Renal cortex interstitium (tissue), 15 donors: ENCODE measurements at places on chromosomes 4 and X. TPM values are rescaled to one million over a fixed set of nuclear protein-coding genes. Genes with fewer than 3 reads are reported as not detected.

Gene HS6ST2
- 24.0 TPM for polyA plus RNA-seq

Gene ITM2A
- polyA plus RNA-seq: 85.7 TPM

Gene MAGEA12
- polyA plus RNA-seq: not detected

Gene RAB41
- polyA plus RNA-seq: 1.2 TPM

Gene GPRASP3
- polyA plus RNA-seq: 18.9 TPM

Gene NOCT
- polyA plus RNA-seq: 6.7 TPM

Gene FGG
- not detected for polyA plus RNA-seq

Gene ARMCX4
- polyA plus RNA-seq: 30.7 TPM

Gene PF4V1
- polyA plus RNA-seq: not detected

Gene AFF1
- 43.7 TPM for polyA plus RNA-seq

Gene AR
- polyA plus RNA-seq: 2.3 TPM

Gene NRK
- 14.4 TPM for polyA plus RNA-seq

Gene CSAG1
- polyA plus RNA-seq: not detected

Gene PRDM8
- 2.6 TPM for polyA plus RNA-seq

Gene HTR2C
- 0.81 TPM for polyA plus RNA-seq

Gene SYP
- 2.8 TPM for polyA plus RNA-seq

Gene DRP2
- polyA plus RNA-seq: 1.6 TPM

- DNase-seq: no peak
Observed at GRCh38 chrX:31136144-31136611, 64.3 kb upstream of the FTHL17 start.

GRCh38 chr4:145234091-145234706, 53.8 kb upstream of the OTUD4 start:
- DNase-seq: peak; percentile 77

- no peak for DNase-seq
Observed at GRCh38 chr4:1693131-1693896, 9.2 kb upstream of the FAM53A start.

DNA sequence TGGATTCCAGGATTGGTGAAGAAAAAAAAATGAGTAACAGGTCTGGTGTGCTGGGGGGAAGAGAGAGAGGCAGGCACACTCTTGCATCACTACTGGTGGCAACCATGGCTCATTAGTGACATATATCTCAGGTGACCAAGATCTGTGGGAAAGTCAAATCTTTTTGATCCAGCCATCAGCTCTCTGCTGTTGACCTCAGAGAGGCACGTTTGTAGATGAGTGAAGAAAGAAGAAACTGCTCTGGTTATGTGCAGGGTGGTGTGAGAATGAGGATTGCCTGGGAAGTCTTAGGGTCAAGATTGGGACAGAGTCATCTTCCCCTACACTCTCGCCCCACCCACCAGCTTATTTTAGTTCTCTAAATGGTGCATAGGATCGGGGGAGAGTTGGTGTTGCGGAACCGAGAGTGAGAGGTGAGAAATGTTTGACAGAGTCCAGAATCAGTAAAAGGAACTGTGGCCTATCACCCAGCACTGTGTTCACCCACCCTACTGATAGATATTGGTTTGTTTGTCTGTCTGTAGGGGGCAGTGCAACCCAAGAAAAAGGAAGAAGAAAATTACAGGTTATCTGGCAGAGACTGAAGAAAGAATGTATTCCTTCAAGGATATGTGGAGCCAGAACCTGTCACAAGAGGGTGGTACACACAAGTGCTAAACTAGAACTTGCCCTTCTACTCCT, 21.9 kb downstream of the ARMCX6 start:
- DNase-seq: peak; percentile 57

DNA sequence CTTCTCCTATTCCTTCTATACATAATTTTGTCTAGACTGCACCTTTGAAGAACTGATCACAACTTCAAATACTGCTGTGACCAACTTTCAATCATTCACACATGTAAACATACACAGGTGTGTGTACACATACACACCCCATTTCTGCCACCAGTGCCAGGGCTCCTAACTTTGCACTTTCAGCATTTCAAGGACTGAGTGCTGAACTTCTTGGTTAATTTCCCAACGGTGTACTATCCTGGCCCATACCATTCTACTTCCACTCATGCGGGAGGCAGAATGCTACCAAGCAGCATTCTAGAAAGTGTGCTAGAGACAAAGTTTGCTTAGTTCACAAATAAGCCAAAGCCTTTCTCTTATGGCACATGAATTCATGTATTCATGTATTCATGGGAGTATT, 51.2 kb downstream of the RPGR start:
- no peak for DNase-seq

- DNase-seq: no peak
Observed at GRCh38 chr4:110367156-110367555, 108.8 kb upstream of the ENPEP start.

GRCh38 chr4:76634220-76634619, 199.2 kb downstream of the SHROOM3 start:
- DNase-seq: no peak

DNA sequence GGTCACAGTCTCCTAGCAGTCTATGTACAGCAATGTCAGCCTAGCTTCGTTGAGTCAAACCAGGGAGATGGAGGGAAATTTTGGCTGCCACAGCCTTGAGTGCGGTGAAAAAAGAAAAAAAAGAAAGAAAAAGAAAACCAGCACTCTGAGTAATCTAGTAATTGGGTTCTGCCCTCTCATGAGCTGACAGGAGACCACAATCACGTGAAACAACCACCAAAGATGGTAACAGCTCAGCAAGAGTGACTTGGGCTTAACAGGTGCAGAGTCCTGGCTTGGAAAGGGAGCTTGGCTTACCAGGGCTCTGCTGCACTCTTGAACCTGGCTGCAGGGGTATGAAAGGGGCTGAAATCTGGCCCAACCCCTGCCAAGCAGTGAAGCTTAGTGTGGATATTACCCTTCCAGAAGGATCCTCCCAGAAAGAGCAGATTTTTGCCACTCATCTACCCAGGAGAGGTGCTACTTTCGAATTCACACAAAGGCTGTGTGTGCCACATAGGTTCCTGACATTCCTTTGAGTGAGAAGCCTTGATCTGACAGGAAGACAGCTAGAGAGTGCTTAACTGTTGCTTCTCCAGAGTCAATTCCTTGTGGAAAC, 350.3 kb downstream of the PTTG2 start:
- DNase-seq: no peak

DNA sequence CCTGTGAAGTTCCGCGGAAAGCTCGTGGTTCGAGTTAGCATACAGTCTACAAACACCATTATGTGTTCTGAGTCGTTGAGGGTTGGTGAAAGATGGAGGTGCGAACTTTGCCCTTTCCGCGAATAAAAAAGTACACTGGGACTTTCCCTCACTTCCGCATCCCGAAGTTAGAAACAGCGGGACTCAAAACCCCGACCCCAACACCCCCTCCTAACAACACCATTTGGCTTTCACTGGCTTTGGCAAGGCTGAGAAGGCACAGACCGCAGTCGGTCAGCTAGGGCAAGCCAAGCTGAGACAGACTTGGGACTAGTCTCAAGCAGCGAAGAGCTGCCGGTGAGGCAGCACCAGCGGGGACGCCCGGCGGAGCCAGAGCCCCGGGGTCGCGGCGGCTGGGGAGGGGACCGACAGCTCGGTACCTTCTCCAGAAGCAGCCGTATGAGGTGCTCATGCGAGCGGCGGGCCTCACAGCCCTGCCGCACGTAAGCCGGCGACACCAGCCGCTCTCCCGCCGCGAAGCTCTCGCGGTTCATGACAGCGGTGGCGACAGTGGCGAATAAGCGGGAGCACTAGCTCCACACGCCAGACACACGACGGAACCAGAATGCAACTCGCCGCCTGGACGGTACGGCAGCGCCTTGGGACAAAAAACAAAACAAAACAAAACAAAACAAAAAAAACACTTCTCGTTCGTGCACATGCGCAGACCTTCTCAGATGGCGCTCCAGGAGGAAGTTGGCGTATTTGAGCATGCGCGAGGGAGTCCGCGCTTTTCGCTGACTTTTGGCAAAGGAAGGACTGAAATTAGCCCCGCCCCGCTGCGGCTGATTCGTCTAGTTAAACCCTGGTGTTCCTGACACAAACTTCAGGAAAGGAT, at the start of gene SEPSECS:
Gene SEPSECS, minus strand, starts transcription at position 613 of the 877 bp plus-strand sequence. Its CDS starts 80 bp downstream, at position 533.
- peak; percentile 97 for DNase-seq

GRCh38 chr4:39446842-39447573, 11.7 kb downstream of the RPL9 start:
- peak; percentile 64 for DNase-seq

DNA sequence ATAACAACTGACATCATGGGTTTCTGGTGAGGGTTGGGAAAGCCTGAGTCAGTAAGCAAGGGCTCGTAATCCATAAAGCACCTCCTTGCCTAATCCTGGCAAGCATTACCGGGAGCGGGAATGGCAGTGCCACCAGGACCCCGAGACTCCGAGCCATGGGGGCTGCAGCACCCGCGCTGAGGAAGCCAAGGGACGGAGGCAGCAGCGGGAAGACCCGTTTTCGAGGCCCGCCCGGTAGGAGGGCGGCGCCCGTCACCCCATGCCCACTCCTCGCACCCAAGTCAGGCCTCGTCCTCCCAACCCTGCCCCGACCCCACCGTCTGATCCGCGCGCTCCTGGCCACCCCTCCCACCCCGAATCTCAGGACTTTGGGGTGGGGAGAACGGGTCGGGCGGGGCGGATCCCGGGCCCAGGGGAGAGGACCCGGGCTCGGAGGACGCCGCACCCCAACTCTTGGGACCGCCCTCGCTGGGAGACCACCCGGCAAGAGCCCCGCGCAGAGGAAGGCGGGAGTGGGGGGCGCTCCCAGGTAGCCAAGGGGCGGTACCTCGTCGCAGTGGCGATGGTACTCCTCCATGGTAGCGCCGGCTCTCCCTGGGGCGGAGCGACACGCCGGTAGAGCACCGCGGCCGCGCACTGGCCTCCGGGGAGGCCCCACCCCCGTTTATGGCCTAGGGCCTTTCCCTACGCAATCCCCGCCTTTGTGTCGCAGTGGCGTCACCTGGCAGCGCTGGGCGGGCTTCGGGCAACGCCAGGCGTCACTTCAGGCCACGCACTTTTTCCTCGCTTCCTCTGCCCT, at the start of gene DYNLT3:
Gene DYNLT3, minus strand, starts transcription at position 638 of the 799 bp plus-strand sequence. Its CDS starts 61 bp downstream, at position 577.
- DNase-seq: peak; percentile 70

DNA sequence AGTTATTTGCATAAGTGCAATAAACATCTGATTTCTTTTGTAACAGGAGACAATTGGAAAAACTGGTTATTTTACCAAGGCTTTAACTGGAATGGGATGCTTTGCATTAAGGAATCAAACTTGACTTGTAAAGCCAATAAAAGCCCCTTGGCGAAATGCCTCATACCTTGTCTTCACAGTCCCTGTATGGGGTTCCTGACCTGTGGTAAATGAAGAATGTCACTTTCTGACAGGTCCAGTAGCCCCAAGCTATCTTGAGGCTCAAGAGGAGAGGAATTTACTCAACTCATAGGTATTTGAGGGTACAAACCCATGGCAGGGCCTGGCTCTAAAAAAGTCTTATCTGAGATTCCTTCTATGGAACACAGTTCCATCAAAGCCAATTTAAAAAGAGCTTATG, 78.0 kb downstream of the ACOX3 start:
- DNase-seq: no peak

DNA sequence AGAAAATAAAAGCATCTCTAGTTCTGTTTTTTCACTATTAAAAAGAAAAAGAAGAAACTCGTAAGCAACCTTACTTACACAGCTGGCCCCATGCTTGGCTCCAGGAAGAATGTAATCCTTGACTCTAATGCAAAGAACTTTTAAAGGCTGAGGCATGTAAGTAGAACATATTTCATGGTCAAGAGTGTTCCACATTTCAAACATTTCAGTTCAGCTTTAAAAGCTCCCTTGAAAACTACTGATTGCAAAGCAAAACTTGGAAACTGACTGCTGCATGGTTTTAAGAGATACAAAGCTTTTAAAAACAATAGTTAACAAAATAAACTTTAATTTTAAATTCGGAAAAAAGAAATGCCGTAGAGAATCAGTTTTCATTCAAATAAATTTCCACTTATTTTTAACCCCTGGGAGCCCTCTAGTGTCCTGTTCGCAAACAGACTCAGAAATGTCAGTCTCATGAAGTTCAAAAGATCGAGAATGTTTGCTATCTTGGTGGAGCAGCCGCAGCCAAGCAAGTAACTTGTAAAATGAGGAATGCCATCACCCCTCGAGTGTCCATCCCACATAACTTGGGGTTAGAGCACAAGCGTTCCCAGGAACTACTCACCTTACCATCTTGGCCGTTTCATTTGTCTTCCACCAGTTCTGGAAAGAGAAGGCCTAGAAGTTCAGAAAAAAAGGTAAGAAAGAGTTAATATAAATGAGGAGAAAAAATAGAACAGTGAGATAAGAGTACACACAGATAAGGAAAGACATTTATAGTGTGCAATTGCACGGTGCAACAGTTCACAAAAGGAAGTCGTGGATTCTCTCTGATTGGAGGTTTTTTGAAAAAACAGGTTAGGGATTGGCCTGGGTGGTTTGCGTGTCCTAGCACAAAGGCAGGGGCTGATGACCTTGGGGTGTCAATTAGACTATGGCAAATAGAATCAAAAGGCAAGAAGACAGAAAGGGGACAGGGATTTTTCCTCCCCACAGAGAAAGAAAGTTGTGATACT, at the start of gene GASK1B:
Gene GASK1B, minus strand, starts transcription at position 765 of the 998 bp plus-strand sequence. CDS start 1,650 bp downstream, outside the sequence.
- no peak for DNase-seq

- no peak for DNase-seq
Observed at GRCh38 chr4:153333874-153334273, 10.6 kb upstream of the MND1 start.

DNA sequence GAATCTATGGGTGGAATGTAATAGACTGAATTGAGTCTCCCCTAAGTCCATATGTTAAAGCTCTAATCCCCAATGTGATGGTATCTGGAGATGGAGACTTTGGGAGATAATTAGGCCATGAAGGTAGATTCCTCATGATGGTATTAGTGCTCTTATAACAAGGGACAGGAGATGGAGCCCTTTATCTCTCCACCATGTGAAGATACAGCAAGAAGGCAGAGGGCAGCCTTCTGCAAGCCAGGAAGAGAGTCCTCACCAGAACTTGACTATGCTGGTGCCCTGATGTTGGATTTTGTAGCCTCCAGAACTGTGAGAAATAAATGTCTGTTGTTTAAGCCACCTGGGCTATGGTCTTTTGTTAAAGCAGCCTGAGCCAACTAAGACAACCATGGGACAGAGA, 76.4 kb upstream of the F8A3 start:
- no peak for DNase-seq

- no peak for DNase-seq
Observed at GRCh38 chr4:138611721-138612120, 369.6 kb upstream of the SLC7A11 start.

DNA sequence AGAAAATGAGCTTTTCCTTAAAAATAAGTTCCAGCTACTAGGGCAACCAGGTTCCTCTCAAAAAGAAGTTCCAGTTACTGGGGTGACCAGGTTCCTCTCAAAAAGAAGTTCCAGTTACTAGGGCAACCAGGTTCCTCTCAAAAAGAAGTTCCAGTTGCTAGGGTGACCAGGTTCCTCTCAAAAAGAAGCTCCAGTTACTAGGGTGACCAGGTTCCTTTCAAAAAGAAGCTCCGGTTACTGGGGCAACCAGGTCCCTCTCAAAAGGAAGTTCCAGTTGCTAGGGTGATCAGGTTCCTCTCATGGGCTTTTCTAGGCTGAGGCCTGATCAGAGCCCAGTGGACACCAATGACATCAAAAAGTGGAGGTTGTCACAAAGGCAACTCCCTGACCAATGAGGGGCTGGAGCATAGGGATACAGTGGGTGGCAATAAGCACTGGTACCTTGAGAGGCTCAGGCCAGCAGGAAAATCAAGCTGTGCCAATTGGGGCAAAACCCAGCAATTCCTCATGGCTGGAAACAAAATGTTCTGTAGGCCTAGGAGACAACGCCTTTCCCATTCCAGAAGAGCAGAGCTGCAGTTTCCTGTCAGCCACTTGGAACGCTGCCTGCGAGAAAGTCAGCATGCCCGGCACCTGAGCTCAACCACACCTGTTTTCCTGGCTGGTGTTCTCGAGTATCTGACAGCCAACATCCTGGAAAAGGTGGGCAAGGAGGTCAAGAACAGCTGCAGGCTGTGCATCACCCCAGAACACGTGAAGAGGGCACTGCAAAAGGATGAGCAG, 12.3 kb upstream of the SYTL5 start:
- DNase-seq: peak; percentile 12

- DNase-seq: no peak
Observed at GRCh38 chrX:136200466-136200865, 50.7 kb downstream of the MAP7D3 start.
